ENCODE measurements at places on chromosomes 11 and 22. TPM values are rescaled to one million over a fixed set of nuclear protein-coding genes. Genes with fewer than 3 reads are reported as not detected.

Gene PSMA1
- 234 TPM for total RNA-seq

Gene SLC22A25
- not detected for total RNA-seq

Gene PTPRCAP
- 131 TPM for total RNA-seq

Gene RAPSN
- total RNA-seq, result 0.62 TPM

Gene NOX4
- total RNA-seq, result not detected

Gene GGTLC3
- not detected for total RNA-seq

Gene UCP3
- 1.5 TPM for total RNA-seq

Gene FOLR3
- not detected for total RNA-seq

Gene PC
- 11.5 TPM for total RNA-seq

Gene ARHGAP32
- total RNA-seq, result 9.7 TPM

Gene CDC42BPG
- total RNA-seq, result 0.76 TPM

Gene MAP6
- not detected for total RNA-seq

Gene TUBA8
- total RNA-seq, result 1.1 TPM

Gene PRR33
- total RNA-seq, result 0.12 TPM

All from activated naive CD4-positive, alpha-beta T cell treated with anti-CD3 and anti-CD28 coated beads, Interleukin-2, amount 50 U/mL, for 72 hours (primary cell).